T-helper 17 cell (primary cell): ENCODE measurements at places on chromosomes 1 and 21.
A peak's percentile ranks its signal among the peaks of the same experiment; 100 is the strongest.

DNA sequence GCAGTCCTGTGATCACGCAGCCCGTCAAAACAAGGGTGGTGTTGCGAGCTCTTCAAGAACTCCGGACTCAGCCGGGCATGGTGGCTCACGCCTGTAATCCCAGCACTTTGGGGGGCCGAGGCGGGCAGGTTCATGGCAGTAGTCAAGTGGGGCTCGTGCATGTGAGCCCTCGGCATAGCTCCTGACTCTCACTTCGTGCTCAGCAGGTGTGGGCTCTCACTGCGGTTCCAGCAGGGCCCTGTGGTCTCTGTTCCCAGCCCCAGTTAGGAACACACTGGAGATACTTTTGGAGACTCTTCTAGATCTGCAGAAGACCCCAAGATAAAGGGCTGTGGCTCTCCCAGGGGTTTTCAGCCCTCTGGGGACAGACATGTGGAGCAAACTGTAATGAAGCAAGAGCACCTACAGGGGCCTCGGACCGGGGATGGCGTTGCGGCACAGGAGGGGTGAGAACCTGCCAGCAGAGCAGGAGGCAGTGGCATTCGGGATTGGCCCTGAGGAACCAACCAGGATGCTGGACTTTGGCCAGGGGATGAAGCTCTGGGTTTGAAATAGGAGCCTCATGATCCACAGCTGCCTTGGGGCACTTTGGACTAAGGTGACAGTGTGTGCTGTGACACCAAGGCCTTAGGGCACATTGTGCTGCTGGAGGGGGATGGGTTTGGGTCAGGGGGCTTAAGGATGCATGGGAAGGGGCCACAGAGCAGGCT, 443.2 kb downstream of the CAMTA1 start:
- DNase-seq: no peak

GRCh38 chr1:1554926-1555915, 14.8 kb upstream of the TMEM240 start:
- DNase-seq: no peak

- DNase-seq: no peak
Measured at GRCh38 chr21:31872452-31873274, at the start of gene HUNK. Gene HUNK (plus strand): TSS chr21:31873020. CDS start chr21:31873675, 655 bp downstream.

DNA sequence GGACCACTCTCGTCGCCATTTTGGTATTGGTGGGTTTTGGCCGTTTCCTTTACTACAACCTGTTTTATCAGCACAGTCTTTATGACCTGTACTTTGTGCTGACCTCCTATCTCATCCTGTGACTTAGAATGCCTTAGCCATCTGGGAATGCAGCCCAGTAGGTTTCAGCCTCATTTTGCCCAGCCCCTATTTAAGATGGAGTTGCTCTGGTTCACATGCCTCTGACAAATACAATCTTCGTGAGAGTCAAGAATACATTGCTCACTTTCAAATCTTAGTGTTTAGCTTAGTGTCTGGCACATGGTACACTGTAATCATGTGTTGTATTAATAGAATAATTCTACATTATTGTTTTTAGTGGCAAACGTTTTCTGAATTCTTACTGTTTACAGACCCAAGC, 88.9 kb downstream of the BACH1 start:
- no peak for DNase-seq

DNA sequence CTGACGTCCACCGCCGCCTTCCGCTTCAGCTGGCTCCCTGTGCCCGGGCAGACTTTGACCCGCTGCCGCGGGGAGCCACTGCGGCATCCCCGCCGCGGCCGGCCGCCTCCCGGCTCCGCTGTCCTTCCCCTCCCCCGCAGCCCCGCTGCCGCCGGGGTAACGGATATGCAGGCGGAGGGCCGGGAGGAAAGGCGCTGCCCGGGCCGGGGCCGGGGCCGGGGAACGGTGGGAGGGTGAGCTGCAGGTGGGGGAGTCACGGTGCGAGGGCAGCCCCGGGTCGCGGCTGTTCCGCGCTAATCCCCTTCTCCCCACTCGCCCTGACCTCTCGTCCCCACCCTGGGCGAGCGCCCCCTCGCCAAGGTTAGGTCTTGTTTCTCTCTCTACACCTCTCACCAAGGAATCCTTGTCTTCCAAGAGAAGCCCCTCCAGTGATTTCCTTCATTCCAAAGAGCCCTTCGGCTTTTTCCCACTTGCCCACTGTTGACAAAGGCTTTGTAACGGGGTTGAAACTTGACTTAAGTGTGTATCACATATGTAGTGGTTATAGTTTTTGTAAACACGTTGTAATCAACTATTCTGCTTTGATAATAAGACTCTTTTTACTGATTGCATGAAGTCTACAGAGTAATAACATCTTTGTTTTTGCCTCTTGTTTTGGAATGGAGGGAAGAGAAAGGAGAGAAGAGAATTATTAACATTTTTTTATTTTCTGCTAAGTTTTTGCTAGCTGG, 669 bp downstream of the XPR1 start:
- peak; percentile 36 for DNase-seq

GRCh38 chr21:39181205-39181818, 1.9 kb downstream of the PSMG1 start:
- no peak for DNase-seq

DNA sequence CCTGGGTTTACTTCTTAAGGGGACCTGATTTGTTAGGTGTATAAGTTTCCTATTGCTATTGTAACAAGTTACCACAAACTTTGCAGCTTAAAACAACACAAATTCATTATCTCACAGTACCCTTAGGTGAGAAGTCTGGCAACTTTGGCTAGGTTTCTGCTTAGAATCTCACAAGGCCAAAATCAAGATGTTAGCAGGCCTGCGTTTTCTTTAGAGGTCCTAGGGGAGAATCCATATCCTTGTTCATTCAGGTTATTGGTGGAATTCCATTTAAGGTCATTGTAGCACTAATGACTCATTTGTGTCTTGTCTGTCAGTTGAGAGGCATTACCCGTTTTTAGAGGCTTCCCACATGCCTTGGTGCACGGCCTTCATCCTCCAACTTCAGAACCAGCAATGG, 8.2 kb upstream of the SH2D1B start:
- no peak for DNase-seq

DNA sequence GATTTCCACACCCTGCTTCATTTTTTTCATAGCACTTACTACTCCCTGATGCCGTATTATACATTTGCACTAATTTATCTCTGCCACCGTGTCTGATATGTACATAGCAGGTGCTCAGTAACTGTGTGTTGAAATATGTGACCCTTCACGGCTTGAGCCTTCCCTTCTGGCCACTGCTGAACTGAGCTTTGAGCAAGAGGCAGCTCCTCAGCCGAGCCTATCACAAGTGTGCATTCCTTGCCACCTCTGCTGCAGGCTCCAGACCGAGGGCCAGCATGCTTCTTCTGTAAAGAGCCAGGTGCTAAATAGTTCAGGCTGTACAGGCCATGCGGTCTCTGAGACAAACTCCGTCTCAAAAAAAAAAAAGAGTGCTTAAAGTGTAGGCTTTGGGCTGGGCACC, 22.6 kb downstream of the PLEKHM2 start:
- no peak for DNase-seq
